ENCODE measurements at places on chromosomes 5 and 9. TPM values are rescaled to one million over a fixed set of nuclear protein-coding genes. Genes with fewer than 3 reads are reported as not detected.

Gene LIFR
- total RNA-seq = 0.05 TPM

Gene KCTD16
- total RNA-seq = 0.27 TPM

Gene LEAP2
- 1.7 TPM for total RNA-seq

Gene GRXCR2
- not detected for total RNA-seq

Gene HCN1
- total RNA-seq = not detected

Gene SLC45A2
- not detected for total RNA-seq

Gene FBP2
- total RNA-seq = not detected

Gene ORM2
- total RNA-seq = not detected

Gene TRIM36
- not detected for total RNA-seq

Gene PCDHAC1
- total RNA-seq = not detected

Gene STKLD1
- 0.90 TPM for total RNA-seq

Gene CTXN3
- total RNA-seq = not detected

Gene SPATA9
- not detected for total RNA-seq

Gene CCIN
- total RNA-seq = not detected

Gene TICAM2
- total RNA-seq = 0.40 TPM

Gene OLFM1
- total RNA-seq = not detected

Gene LCN12
- 1.6 TPM for total RNA-seq

Gene PCDHGC3
- total RNA-seq = not detected

Gene C9orf153
- total RNA-seq = 0.39 TPM

Gene CORO2A
- 9.9 TPM for total RNA-seq

Gene RLN1
- total RNA-seq = 1.2 TPM

Gene SERF1A
- total RNA-seq = 16.3 TPM

Gene TMEM215
- not detected for total RNA-seq

Gene GMCL2
- total RNA-seq = not detected

Gene CDX1
- total RNA-seq = not detected

Gene SPATA31A6
- total RNA-seq = not detected

Gene SHROOM1
- total RNA-seq = 1.6 TPM

Gene PCDHGA10
- total RNA-seq = 0.10 TPM

Gene RLN2
- 5.0 TPM for total RNA-seq

Gene RNF44
- 61.9 TPM for total RNA-seq

Gene GNE
- 20.5 TPM for total RNA-seq

Gene TXNDC8
- not detected for total RNA-seq

Gene OGN
- total RNA-seq = not detected

Gene SH2D3C
- 35.3 TPM for total RNA-seq

Gene FOXD4L6
- not detected for total RNA-seq

Gene PRSS3
- not detected for total RNA-seq

All from activated CD4-positive, alpha-beta memory T cell treated with anti-CD3 and anti-CD28 coated beads for 36 hours (primary cell).